ENCODE measurements at places on chromosomes 5 and 9. TPM values are rescaled to one million over a fixed set of nuclear protein-coding genes. Genes with fewer than 3 reads are reported as not detected.
A peak's percentile ranks its signal among the peaks of the same experiment; 100 is the strongest.

DNA sequence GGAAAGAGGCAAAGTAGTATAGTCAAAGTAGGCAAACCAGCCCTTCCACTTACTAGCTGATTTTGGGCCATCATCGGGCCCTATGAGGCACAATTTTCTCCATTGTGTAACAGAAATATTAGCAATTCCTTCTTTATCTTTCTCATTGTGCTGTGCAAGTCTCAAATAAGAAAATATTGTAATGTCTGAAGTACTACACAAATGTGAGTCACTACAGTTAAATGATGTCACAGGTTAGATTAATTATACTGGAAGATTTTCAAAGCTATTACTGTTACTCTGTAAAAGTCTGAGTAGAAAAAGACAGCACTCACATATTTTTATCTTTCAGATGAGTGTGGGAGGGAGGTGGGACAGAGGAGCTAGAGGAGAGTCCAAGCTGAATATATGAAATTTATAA, 12.4 kb upstream of the TMC1 start:
- DNase-seq, result no peak

DNA sequence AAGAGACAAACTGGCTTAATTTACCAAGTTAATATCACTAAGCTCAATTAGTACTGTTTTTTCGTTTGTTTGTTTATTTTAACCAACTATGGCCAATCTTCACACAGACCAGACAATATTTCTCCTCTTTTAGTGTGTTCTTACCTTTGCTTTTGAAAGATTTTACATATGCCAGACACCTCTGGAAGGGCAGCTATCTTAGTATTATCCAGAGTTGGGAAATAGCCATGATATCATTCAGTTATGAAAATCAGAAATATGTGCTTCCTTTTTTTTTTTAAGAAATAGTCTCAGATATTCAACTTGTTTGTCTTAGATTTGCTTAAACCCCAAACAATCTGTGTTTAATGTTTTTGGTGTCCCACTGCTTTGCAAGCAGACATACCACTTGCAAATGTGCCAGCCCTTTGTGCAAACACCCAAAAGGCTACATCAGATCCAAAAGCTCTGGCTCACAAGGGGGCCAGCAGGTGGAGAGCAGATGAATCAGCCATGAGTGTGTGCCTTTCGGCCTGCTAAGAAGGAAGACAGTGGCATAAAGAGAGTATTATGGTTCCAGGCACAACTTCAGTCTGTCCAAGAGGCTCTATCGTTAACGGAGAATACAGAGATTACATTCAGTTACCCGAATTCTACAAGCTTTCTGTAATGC, 147.6 kb downstream of the EFNA5 start:
- no peak for DNase-seq

GRCh38 chr5:66848749-66849641, 252.8 kb downstream of the MAST4 start:
- no peak for DNase-seq

GRCh38 chr5:169988947-169989346, 8.7 kb upstream of the INSYN2B start:
- no peak for DNase-seq

DNA sequence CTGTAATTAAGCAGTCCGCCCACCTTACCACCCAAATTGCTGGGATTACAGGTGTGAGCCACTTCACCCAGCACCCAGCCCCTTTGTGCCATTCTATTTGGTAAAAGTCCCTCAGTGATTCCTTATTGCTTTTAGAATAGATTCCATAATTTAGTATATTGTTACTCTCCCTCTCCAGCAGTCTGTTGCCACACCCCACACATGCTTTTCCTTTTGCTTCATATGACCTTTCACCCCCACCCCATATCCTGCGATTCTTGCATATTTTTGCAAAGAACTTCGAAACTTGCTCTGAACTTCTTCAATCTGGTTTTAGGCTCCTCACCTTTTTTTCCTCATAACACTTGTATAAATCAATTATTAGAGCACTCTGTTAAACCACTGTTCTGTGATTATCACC, 100.2 kb downstream of the MTREX start:
- no peak for DNase-seq

DNA sequence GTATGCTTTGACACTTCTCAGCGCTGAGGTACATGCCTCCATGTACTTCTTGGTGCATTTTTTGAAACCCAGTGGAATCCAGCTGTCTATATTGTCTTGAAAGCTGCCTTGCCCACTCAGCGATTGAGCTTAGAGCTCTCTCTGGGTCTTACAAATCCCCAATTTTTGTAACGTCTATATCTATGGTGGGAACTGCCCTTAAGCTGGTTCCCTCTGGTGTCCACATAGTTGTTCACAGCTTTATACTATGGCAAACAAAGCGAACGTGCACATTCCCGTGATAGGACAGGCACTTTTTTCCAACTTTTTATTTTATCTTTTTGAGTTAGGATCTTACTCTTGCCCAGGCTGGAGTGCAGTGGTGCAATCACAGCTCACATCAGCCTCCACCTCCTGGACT, 20.9 kb downstream of the CDHR2 start:
- no peak for DNase-seq

DNA sequence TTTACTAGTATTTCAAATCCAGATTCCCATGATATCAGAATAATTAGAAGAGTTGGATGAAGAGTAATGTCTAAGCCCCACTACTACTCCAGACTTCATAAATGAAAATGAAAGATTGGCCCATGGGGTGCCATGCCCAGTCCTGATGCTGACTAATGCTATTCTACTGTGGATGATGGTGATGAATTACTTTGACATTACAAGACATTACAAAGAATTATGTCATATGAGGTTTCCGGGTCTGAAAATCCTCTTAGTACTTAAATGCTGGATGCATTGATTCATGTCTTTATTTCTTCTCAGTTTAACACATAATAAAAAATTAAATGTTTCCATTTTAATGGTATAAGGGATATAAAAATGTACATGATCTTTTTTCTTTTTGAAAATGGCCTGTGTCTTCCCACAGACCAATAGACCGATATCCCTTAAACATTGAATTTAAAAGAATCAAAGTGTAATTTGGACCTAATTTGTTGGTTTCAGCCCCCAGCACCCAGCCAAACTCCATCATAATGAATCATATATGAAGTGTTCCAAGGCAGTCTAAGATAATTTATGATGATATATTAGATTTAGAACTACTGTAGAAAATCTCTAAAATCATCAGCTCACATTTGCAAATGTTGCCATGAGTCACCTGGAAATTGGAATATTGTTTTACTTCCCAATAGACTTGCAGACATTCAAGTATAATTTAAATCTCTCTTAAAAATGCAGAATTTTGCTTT, 223.6 kb upstream of the SGCD start:
- DNase-seq, result no peak

GRCh38 chr9:109164042-109164441, 3.0 kb downstream of the FRRS1L start:
- no peak for DNase-seq

DNA sequence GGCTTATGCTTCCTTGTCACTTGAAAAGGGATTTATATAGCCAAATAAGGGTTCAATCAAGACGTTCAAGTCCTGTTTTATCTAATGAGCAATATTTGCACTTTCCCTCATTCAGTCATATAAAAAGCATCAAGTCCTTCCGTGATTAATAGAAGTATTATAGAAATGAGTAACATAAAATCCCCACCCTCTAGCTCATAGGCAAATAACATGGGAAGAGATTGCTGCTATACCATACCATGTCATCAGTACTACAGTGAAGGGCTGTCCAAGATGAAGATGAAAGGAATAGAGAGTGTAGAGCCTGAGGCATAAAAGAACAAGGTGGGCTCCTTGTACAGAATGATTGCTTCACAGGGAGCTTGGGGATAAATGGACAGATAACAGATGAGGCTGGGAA, 20.4 kb upstream of the PAPPA start:
- no peak for DNase-seq

DNA sequence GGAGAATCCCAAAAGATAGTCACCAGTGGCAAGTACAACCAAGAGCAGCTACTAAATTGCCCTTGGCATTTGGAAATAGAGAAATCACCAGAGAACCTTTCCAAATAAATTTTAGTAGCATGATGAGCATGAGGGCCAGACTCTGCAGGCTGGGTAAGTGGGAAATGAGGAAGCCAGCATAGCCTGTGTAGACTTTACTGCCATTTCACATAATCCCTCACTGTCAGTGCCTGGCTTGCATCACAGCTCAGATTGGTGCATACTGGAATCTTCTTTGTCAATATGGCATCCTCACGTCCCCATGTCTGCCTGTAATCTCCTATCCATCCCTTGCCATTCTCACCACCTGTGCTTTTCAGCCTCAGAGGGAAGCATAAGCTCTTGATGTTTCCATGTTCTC, 14.5 kb downstream of the GRAMD2B start:
- no peak for DNase-seq

- DNase-seq, result peak; percentile 93
These were observed 5.7 kb downstream of the TMC1 start for GRCh38 chr9:72526901-72527800.

GRCh38 chr9:120787933-120788332, 5.3 kb downstream of the FBXW2 start:
- no peak for DNase-seq

Gene TSTD2
- total RNA-seq, result 22.7 TPM

Gene CBY3
- total RNA-seq, result not detected

Gene FBXL7
- total RNA-seq, result 18.2 TPM

Gene NR5A1
- total RNA-seq, result not detected

Gene FIBCD1
- not detected for total RNA-seq

Gene AGXT2
- total RNA-seq, result not detected

Gene TJP2
- 26.8 TPM for total RNA-seq

Data from sigmoid colon (tissue), 7 donors.